ENCODE measurements at places on chromosomes 1 and 21. TPM values are rescaled to one million over a fixed set of nuclear protein-coding genes. Genes with fewer than 3 reads are reported as not detected.

Gene RNF186
- not detected for total RNA-seq

Gene C1orf53
- 1.4 TPM for total RNA-seq

Gene PAFAH2
- total RNA-seq: 11.2 TPM

Gene CFAP74
- total RNA-seq: not detected

Gene PDC
- not detected for total RNA-seq

Gene TPTE
- total RNA-seq: not detected

Gene HPCA
- not detected for total RNA-seq

Gene DNAJC6
- 6.8 TPM for total RNA-seq

Gene EFNA3
- 3.1 TPM for total RNA-seq

Gene TMEM61
- not detected for total RNA-seq

Gene LCK
- not detected for total RNA-seq

Gene AKNAD1
- total RNA-seq: 0.33 TPM

Gene PTPN7
- total RNA-seq: not detected

Gene CTSK
- 58.8 TPM for total RNA-seq

Gene THRAP3
- 88.9 TPM for total RNA-seq

Gene TCHHL1
- total RNA-seq: not detected

Gene TMCO1
- total RNA-seq: 71.5 TPM

Gene EPHA10
- total RNA-seq: not detected

Gene RHOU
- 0.91 TPM for total RNA-seq

Gene CHRM3
- total RNA-seq: 0.03 TPM

Gene TMOD4
- total RNA-seq: not detected

Gene TXNDC12
- 25.5 TPM for total RNA-seq

Gene B3GALT5
- total RNA-seq: 0.10 TPM

Gene PSEN2
- total RNA-seq: 14.8 TPM

Gene SPRR3
- total RNA-seq: not detected

Gene NHLH1
- total RNA-seq: 0.07 TPM

Gene TOR1AIP1
- 52.1 TPM for total RNA-seq

Gene EDEM3
- total RNA-seq: 126 TPM

Gene HES3
- not detected for total RNA-seq

Gene RNU1-3
- under 0.01 TPM for total RNA-seq

Gene PGBD5
- 0.20 TPM for total RNA-seq

Gene SNAP47
- total RNA-seq: 40.0 TPM

Gene CELA2A
- not detected for total RNA-seq

Gene OR2T35
- not detected for total RNA-seq

Gene RHD
- not detected for total RNA-seq

Gene PTPRC
- total RNA-seq: 0.39 TPM

Gene ZYG11A
- total RNA-seq: 0.20 TPM

Gene F13B
- total RNA-seq: not detected

Gene IFNLR1
- not detected for total RNA-seq

Gene ACKR1
- total RNA-seq: not detected

Gene SLAMF7
- not detected for total RNA-seq

Gene SELL
- 0.39 TPM for total RNA-seq

Gene RORC
- 0.03 TPM for total RNA-seq

Gene OLFML2B
- 19.4 TPM for total RNA-seq

Gene RYR2
- not detected for total RNA-seq

Gene TLCD4
- 0.26 TPM for total RNA-seq

Gene CA6
- not detected for total RNA-seq

Gene TRIM67
- 0.39 TPM for total RNA-seq

Gene USH2A
- under 0.01 TPM for total RNA-seq
